Stimulated activated memory B cell treated with anti-CD40 and anti-IgM and Interleukin-4, amounts not matched to agents 10 μg/mL and 1 μg/mL and 100 μg/mL, for 72 hours (primary cell): ENCODE measurements at places on chromosomes 4 and X.

- ATAC-seq = no peak
Measured at GRCh38 chr4:2241003-2241402, 918 bp downstream of the HAUS3 start.

GRCh38 chr4:106368678-106369077 is at the start of gene GIMD1:
Gene GIMD1, minus strand, starts transcription at chr4:106368778. Its CDS starts 1,343 bp downstream, at chr4:106367435.
- no peak for ATAC-seq

DNA sequence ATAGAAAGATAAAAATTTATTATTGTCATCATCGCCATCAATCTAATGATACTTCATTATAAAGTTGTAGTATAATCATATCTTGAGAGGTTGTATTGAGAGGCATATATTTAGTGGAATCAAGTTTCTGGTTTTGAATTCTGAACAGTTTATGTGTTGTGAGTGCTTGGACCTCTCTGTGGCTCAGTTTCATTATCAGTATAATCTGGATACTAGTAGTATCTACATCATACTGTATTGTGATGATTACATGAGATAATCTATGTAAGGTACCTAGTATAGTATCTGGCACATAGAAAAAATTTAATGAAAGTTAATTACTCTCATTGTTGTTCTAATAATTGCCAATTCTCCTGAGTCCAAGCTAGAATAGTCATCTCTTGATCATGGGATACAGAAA is 161.2 kb upstream of the UBQLN2 start:
- no peak for ATAC-seq

GRCh38 chr4:26362745-26363439 is 42.1 kb downstream of the RBPJ start:
- ATAC-seq = no peak

GRCh38 chrX:27597508-27597907 is 7.4 kb downstream of the DCAF8L2 start:
- ATAC-seq = no peak

GRCh38 chrX:109830157-109830703 is 97.2 kb upstream of the ACSL4 start:
- no peak for ATAC-seq
